Stimulated activated CD8-positive, alpha-beta memory T cell treated with anti-CD3 and anti-CD28 coated beads, Interleukin-4, amount 100 ng/mL, for 24 hours (primary cell): ENCODE measurements at places on chromosomes 1 and 21.

DNA sequence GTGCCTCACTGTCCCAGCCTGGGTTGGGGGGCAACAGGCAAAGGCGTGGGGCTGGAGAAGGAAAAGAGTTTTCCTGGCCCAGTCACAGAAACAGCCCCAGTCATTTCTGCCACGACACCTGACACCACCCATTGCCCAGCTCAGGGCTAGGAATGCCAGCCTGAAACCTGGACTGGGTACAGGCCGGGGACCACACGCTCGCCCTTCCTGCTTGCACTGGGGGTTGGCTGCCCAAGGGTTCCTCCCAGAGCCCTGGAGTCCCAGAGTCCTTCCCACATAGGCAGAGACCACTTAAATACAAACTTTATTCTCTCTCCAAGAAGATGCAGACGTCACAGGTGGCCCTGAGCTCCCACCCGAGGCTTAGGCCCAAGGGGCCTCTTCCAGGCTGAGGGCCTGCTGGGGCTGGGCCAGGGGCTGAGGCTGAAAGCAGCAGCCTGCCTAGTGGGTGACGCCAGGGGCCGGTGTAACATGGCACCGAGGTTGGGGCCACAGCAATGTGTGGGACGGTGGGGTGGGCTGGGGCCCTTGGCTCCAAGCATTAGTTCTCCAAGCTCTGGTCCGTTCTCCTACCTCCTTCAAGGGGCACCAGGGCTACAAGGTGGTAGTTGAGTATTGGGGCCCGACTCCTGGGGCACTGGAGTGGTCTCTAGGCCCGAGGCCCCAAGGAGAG, 1.6 kb downstream of the TMEM52 start:
- no peak for DNase-seq

DNA sequence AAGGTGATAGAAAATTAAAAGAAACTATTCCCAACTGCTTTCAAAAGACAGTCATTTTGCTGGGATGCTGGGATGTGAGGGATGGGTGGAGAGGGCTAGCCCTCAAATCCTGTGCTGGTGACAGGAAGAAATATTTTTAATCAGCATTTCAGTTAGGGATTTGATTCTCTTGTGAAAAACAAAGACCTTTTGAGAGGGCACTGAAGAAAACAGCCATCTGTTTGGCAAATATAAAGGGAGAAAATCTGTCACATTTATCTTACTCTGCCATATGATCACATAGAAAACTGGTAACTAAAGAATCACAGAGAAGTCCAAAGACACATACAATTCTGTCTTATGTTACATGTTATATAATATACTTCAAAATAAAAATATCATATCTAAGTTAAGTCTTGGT, 12.3 kb downstream of the STXBP3 start:
- no peak for DNase-seq

DNA sequence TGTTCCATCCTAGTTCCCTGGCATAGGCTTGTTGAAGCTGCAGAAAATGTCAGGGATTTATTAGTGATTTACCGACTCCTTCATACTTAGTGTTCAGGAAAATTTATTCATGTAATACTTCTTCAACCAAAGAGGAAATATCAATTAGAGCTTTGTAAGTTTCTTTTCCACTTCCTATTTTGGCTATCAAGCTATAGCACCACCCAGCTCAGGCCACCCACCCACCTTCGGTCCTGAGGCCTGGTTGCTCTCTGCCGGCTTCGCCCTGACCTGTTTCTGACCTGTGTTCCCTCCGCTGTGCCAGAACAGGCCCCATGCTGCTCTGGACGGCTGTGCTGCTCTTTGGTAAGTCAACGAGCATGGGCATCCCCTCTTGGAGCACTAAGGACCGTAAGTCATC, at the start of gene FCRL6:
Gene FCRL6 (plus strand): TSS at position 250 of the 400 bp plus-strand sequence. CDS start 65 bp downstream, at position 315.
- no peak for DNase-seq

GRCh38 chr1:8903410-8903809, 24.9 kb upstream of the ENO1 start:
- no peak for DNase-seq

DNA sequence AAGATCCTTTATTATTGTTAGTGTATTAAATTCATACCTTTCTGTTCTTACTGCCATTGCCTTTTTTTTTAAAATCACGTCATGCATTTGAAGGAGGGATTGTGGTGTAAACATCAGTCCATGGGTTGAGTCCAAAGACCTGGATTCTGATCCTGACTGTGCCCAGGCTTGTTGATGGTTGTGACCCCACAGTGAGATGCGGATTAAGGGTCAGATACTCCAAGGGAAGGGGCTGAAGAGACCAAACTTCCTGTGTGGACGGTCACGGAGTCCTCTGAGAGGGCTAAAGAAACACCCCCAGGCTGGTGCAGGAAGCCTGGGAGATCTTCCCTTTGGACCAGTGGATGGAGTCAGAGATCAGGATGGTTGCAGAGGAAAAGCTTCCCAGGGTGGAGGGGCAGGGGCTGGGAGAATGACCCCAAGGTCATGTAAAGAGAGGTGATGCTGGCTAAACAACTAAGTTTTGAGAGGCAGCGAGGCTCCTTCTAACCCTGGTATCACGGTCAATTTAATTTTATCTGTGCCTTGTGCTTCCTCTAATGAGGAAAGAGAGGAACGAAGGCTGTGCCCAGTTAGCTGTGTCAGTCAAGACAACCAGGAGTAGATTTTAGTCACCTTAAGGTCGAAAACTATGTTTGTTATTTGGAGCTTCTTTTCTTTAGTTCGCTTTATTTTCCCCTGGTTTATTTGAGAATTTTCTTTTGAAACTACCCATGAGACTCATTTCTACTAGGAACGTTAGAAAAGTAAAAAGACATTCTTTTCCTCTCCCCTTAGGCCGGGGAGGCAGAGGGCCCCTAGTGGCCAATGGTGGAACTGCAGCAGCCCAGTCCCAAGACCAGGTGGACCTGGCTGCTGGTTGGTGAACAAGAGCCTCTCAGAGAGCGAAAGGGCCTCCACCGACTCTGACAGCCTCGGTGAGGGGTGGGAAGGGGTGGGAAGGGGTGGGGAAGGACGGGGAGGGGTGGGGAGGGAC, 8.7 kb upstream of the GPR161 start:
- DNase-seq: peak; percentile 81

- no peak for DNase-seq
Measured at GRCh38 chr1:68314151-68314780, 81.9 kb upstream of the WLS start.

DNA sequence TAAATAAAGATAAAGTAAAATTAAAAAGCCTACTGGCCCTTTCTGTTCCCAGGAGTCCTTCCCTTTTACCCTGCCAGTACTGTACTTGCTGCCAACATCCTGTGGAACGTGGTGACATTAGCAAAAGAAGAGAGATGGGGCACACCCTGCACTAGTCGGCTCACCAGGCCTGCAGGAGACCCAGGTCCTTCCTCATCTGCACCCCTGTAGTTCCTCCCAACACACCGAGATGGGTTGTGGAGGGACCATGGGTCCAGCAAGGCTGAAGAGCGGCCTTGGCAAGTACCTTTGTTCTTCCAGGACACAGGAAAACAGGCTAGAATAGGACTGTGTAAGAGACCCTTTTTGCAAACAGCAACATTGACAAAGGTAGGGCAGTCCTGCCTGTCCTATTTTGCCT, 98.7 kb upstream of the TMPRSS2 start:
- no peak for DNase-seq

DNA sequence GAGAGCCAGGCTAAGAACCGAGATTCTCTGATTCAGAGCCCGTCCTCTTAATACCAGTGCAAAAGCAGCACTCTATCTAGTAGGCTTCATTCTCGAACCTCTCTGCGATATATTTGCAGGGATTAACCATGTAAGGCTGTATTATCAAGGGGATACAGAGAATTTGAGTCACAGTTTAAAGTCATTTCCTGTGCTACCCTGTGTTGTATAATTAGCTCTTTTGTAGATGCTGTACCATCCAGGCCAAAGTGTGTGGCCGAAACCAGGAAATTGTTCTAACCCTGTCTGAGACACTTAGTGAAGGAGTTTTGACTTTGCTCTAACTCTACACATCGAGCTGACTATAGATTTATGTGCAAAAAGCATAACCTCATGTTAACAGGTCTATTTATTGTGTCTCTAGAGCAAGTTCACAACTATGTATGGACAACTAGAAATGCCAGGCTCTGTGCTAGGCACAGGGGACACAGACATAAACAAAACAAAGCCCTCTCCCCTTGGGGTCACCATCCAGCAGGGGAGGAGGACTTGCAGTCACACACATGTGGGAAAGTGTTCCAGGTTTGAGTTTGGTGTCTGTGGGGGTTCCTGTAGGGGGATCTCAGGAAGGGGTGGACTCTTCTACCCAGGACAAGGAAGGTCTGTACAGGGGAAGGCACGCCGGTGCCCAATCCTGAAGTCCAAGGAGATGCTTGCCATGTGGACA, 182.2 kb downstream of the DHRS3 start:
- no peak for DNase-seq

DNA sequence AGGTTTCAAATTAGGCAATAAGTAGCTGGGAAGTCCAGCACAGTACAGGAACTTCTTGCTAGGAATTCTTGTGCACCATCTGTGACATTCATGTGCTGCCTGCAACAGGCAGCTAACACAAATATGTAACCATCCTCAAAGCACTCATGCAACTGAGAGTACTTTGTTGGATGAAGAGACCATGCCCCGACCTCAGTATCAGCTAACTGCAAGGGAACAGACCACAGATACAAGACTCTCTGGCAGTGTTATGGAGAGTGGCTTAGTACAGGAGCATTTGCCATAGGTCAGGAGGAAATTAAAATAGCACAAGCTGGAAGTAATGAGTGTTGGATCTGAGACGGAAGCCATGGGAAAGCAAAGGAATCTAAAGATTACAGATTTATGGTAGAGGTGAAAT, 123.6 kb downstream of the LRRC53 start:
- DNase-seq: no peak

- no peak for DNase-seq
Measured at GRCh38 chr1:7989762-7990428, 28.4 kb downstream of the PARK7 start.

- DNase-seq: no peak
Measured at GRCh38 chr1:228083871-228084278, 1.4 kb downstream of the ARF1 start.

DNA sequence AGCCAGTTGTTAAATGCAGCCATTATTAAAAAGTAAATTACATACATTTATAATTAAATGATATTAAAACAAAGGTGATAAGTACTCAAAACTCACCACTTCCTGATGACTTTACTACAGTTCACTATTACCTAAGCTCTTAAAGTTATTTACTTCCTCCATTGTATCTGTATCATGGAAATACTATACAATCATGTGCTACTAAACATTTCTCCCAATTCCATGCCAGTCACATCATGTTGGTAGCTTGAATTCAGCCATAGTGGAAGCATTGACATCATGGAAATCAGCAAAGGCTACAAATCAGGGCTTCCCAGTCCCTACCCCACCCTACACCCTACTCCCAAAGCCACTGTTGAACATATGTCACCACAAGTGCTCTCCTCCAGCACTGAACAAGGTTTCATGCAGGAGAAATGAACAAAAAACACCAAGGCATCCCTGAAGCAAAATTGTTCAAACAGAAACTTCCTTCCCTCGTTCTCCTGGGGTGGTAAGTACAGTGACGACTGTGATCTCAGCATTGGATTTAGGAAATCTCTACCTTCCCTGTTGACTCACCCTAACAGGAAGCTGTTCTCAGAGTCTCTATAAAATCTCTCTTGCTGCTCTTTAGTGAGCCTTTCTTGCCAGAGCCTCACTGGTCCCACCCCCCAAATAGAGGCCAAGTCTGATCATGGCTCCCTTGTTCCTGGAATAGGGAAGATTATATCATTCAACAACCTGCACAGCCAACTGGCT, 12.7 kb downstream of the VSIG8 start:
- no peak for DNase-seq

- no peak for DNase-seq
Measured at GRCh38 chr21:44929242-44929798, 8.6 kb upstream of the ITGB2 start.

GRCh38 chr1:53278298-53278725, 40.0 kb upstream of the MAGOH start:
- peak; percentile 45 for DNase-seq

DNA sequence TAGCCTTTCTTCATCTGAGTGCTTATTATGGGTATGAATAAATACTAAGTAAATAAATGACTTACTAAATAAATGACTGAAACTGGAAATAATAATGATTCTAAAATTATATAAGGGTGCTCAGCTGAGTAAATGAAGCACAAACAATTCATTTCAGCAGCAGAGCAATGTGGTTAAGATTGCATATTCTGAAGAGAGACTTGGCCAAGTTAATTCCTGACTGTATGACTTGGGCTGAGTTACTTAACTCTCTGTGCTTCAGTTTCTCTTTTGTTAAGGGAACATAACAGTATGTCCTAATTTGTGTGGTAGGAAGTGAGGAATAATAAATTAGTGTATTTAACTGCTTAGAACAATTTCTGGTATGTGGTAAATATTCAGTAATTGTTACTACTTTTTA, 19.1 kb downstream of the AGL start:
- DNase-seq: no peak

GRCh38 chr1:2255420-2256369, 27.6 kb downstream of the SKI start:
- DNase-seq: peak; percentile 34

DNA sequence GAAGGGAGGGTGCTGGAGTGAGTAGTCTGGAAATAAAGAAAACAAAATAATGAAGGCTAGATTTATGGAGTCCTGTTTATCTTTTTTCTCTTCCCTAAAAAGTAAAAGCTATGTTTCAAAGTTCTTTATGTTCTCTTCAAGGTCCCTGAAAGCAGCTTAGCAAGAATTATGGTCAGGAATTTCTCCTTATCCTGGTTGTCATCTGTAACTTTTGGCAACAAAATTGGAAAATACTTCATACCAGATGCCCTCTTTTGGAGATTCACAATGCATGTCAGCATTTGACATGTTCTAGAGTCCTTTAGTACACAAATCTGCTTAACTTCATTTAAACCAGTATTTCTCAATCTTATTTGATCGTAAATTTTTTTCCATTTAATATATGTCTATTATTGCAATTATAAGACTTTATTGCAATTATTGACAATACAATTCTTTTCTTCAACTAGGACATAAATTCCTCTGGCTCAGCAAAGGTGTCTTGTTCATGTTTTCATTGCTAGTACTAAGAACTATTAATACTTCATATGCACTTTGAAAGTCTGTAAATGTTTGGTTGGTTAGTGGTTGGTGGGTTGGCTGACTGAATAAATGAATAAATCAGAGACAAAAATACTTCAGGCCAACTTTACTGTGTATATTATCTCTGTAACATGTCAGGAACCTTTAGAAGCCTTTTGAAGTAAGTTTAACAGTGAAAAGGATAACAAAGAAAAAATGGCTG, 101.5 kb downstream of the ATP1B1 start:
- no peak for DNase-seq

DNA sequence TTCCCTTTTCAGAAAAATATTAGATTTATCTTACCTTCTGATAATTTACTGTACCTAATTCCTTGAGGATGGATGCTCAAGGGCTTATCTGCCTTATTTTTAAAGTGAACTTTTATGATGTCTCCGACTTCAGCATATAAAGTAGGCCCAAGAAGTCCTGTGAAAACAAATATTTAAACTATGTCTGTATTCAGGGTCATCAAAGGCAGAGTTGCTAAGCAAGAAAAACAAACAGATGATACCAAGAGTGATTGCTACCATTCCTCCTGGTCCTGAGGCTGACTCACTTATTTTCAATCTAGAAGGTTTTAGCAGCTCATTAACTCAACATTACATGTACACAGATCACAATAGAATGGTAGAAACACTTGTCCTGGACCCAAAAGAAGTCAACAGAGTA, 14.1 kb downstream of the F5 start:
- no peak for DNase-seq

GRCh38 chr1:113990530-113990929, 11.3 kb downstream of the OLFML3 start:
- no peak for DNase-seq

- DNase-seq: no peak
Measured at GRCh38 chr1:57506941-57507340, 83.1 kb upstream of the DAB1 start.

- DNase-seq: no peak
Measured at GRCh38 chr1:54364995-54365394, 41.2 kb downstream of the SSBP3 start.
